ENCODE measurements at places on chromosomes 7 and 10. TPM values are rescaled to one million over a fixed set of nuclear protein-coding genes. Genes with fewer than 3 reads are reported as not detected.

- DNase-seq: no peak
- no peaks in the 10 kb centered on the region for H3K27me3 ChIP-seq
- H3K4me1 ChIP-seq: no peaks in the 10 kb centered on the region
- no peak overlapping the region for H3K4me3 ChIP-seq
These were observed 1167.7 kb downstream of the XPNPEP1 start for GRCh38 chr10:108755646-108756045.

DNA sequence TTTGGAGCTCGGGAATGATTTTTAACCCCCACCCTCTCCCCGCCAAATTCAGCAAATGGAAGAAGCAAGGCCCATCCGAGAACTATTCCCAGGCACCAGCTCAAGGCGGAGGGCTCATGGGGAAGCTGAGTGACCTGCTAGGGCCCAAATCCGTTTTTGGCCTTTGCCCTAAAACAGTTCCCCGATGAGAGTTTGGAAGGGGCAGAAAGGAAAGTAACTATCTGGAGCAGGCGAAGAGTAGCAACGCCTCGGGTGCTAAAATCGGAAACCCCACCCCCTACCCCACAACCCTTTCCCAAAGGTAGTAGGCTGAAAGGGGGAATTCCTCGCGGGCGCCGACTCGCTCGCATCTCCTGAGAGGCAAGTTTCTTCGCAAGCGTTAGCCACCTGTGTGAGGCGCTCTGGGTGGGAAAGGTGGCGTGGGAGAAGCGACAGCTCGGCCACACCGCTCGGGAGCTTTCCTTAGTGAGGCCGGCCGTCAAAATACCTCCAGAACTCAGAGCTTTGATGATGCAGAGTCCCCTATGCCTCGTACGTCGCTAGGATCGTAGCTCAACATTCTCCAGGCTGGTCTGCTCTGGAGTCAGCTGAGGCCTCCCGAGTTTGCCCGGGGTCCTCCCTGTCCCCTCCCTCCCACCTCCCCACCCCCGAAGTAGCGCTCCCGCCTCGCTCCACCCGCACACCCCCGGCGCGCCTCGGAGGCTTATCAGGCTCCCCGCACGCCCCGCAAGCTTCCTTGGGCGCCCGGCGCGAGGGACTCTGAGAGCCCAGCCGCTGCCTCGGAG, 642 bp upstream of the PRKG1 start:
- peak; percentile 63 for DNase-seq
- H3K27ac ChIP-seq: no peak overlapping the region
- no peaks in the 10 kb centered on the region for H3K36me3 ChIP-seq
- no peaks in the 10 kb centered on the region for H3K27me3 ChIP-seq
- H3K4me3 ChIP-seq: peak overlapping the region; percentile 94
- peaks cover 6% of the 10 kb centered on the region for H3K4me1 ChIP-seq

The GIMAP7 gene
- not detected for total RNA-seq

The FAM237B gene
- total RNA-seq: not detected

The ZNF117 gene
- 11.6 TPM for total RNA-seq

GRCh38 chr7:123741940-123742339, 6.9 kb downstream of the WASL start:
- no peaks in the 10 kb centered on the region for H3K27me3 ChIP-seq
- no peak for DNase-seq
- peaks cover 4% of the 10 kb centered on the region for H3K4me1 ChIP-seq
- no peak overlapping the region for H3K27ac ChIP-seq
- no peak overlapping the region for H3K4me3 ChIP-seq
- no peaks in the 10 kb centered on the region for H3K36me3 ChIP-seq

DNA sequence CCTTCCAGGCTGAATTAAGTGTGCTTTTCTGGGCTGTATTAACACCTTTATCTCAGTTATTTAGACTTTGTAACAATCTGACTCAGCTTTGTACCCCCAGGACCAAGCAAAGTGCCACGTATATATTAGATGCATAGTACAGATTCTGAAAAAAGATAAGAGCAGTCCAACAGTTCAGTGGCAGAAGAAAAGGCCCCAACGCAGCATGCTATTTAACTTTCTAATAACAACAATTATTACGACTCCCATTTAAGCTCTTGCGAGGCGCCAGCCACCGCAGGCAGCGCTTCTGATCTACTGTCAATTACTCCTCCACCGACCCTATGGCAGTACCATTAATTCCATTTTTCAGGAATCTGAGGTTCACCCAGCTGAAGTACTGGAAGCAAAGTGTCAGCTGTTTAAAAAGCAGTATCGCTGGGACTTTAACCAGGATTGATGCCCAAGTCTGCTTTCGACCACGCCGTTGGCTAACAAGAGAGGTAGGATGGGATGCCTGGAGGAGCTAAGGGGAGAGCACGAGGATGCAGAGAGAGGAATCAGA, 638 bp downstream of the LIPA start:
- no peak for DNase-seq
- H3K4me1 ChIP-seq: no peaks in the 10 kb centered on the region
- no peak overlapping the region for H3K27ac ChIP-seq
- H3K36me3 ChIP-seq: peaks cover 2% of the 10 kb centered on the region

DNA sequence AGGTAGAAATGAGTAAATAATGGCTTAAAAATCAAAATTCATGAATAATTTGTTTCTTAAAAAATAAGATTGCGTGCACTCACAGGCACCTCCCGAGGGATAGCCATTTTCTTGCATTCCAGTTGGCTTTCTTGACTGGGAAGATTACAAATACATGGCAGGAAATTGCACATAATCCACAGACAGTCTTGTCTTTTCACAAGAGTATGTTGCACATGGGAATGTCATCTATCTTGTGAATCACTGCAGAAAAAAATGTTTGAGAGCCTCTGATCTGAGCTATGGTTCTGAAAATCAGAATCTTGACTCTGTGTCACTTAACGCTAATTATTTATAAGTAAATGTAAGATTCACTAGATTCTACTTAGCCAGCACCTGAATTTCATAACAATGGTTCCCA, 74.1 kb upstream of the PRKG1 start:
- H3K4me1 ChIP-seq: no peaks in the 10 kb centered on the region
- no peak overlapping the region for H3K4me3 ChIP-seq
- no peak for DNase-seq
- H3K36me3 ChIP-seq: no peaks in the 10 kb centered on the region
- no peak overlapping the region for H3K27ac ChIP-seq

DNA sequence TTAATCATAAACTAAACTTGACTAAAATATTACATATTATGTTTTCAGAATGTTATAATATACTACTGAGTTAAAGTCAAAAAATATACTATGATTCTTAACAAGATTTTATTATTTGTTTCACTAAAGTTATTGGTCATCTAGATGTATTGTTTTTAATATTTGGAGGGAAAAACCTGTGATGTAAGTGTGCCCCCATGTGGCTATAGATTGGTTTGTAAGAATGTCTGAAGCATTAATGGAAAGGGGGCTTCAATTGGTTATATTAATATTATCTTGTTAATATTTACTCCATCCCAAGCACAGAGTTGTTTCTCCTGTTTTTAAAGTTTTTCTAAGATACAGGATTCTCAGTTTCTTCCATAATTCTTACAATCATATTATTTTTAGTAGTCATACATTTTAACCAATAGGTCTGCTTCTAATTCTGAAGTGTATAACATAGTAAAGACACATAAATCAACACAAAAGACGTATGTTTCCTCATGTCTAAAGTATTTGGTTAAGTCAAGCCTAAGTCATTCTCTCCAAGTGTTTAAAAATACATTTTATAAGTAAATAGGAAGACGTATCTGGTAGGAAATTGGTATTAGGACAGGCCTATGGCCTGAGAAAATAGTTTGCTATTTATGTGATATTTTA, 58.0 kb downstream of the GNAT3 start:
- no peaks in the 10 kb centered on the region for H3K36me3 ChIP-seq
- H3K27ac ChIP-seq: no peak overlapping the region
- no peak overlapping the region for H3K4me3 ChIP-seq
- H3K27me3 ChIP-seq: no peaks in the 10 kb centered on the region
- H3K4me1 ChIP-seq: no peaks in the 10 kb centered on the region

- no peak overlapping the region for H3K4me3 ChIP-seq
- no peak for DNase-seq
- H3K27ac ChIP-seq: no peak overlapping the region
- H3K36me3 ChIP-seq: peaks cover 45% of the 10 kb centered on the region
- no peaks in the 10 kb centered on the region for H3K27me3 ChIP-seq
- H3K4me1 ChIP-seq: no peaks in the 10 kb centered on the region
These were observed 26.0 kb upstream of the BTBD16 start for GRCh38 chr10:122245136-122245535.

DNA sequence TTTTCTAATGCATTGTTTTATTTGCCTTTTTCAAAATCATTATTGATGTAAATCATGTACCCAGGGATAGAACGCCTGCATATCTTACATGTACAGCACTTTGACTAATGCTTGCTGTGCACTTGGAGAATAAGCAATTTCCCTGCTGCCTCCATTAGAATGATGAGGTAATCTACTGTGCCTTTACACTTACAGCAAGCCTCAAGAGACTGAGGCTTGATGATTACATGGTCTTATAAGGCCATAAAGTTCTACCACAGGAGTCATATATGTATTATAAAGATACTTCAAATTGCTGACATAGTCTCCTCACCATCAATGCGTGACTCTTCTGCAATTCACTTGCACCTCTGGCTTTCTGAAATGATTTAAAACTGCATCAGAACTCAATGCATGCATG, 328.6 kb upstream of the HGF start:
- no peak overlapping the region for H3K4me3 ChIP-seq
- no peak overlapping the region for H3K27ac ChIP-seq
- no peaks in the 10 kb centered on the region for H3K4me1 ChIP-seq
- no peaks in the 10 kb centered on the region for H3K27me3 ChIP-seq
- no peak for DNase-seq
- H3K36me3 ChIP-seq: 0 out of 2 replicates have a peak, but pooled peaks cover 3% of the 10 kb centered on the region

DNA sequence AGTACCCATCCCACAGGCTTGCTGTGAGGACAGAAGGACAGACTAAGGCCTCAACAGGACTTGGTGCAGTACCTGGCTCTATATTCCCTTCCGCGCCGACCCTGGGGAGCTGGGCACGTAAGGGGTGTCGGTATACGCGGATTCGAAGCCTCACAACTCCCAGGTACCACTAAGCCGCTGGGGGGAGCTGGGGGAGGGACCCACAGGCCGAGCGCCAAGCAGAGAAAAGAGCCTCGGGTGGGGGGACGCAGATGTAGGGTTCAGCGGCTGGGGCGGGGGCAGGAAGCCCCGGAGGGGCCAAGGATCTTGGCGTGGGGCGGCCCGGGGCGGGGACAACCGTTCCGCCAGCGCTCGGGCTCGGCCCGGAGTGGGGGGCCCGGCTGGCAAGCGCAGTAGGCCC, 126.4 kb upstream of the ZNF746 start:
- H3K27me3 ChIP-seq: no peaks in the 10 kb centered on the region
- peak overlapping the region; percentile 90 for H3K4me3 ChIP-seq
- DNase-seq: no peak
- no peak overlapping the region for H3K27ac ChIP-seq

The ATG9B gene
- total RNA-seq: 2.0 TPM

DNA sequence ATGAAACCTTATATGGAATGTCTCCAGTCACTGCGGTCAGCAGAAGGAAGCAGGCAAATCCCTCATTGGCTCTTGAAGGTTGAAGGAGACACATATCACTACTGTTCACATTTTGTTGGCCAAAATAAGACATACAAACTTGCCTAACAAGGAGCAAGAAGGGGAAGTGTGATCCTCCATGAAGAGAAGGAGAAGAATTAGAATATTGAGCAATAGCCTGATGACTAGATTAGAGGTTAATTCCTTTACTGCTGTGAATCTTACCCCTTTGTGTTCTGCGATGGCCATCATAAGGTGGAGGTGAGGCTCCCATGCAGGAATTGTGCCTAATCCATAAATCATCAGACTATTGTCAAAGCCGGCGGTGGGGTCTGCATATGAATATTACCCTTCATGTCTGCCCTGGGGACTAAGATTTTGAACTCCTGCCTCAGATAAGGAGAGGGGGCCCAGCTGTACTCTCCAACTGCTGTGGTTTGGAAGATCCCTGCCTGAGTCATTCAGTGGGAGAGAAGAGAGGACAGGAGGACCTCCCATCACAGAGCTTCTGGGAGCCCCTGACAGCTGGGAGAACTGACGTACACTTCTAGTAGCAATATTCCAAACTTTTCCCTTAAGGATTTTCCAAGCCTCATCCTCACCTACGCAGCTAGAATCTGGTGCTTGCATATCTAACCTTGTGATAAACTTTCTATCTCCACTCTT, 398.5 kb downstream of the REEP3 start:
- no peak for DNase-seq
- no peak overlapping the region for H3K4me3 ChIP-seq
- peaks cover 9% of the 10 kb centered on the region for H3K4me1 ChIP-seq
- H3K36me3 ChIP-seq: no peaks in the 10 kb centered on the region

DNA sequence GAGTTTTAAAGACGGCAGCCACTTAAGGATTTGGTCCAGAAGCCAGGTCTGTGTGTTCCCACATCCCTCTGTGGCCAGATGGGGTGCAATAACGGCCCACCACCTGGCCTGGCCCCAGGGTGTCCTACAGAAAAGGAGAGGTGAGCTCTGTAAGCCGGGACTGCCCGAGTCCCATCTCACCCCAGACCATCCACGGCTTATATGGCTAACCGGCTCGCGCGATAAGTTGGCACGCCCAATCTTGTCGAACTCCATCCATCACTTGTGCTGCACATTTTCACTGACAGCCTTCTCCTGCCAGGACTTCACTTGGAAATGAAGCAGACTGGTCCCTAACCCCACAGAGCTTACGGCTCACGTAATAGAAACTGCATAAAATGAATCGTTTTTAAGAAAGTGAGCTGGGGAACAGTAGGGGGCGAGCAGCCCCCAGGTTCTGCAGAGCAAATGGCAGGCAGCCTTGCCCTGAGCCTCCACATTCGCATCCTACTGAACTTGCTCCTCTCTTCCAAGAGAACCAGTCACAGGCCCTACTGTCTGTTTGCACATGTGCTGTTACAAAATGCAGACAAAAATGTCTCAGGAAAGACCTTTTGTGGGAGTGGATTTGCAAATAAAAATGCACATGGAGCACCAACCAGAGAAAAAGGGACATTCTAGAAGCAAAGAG, 98.2 kb downstream of the TNS3 start:
- H3K27me3 ChIP-seq: peaks cover 32% of the 10 kb centered on the region
- peaks cover 11% of the 10 kb centered on the region for H3K4me1 ChIP-seq
- peaks cover 15% of the 10 kb centered on the region for H3K36me3 ChIP-seq

DNA sequence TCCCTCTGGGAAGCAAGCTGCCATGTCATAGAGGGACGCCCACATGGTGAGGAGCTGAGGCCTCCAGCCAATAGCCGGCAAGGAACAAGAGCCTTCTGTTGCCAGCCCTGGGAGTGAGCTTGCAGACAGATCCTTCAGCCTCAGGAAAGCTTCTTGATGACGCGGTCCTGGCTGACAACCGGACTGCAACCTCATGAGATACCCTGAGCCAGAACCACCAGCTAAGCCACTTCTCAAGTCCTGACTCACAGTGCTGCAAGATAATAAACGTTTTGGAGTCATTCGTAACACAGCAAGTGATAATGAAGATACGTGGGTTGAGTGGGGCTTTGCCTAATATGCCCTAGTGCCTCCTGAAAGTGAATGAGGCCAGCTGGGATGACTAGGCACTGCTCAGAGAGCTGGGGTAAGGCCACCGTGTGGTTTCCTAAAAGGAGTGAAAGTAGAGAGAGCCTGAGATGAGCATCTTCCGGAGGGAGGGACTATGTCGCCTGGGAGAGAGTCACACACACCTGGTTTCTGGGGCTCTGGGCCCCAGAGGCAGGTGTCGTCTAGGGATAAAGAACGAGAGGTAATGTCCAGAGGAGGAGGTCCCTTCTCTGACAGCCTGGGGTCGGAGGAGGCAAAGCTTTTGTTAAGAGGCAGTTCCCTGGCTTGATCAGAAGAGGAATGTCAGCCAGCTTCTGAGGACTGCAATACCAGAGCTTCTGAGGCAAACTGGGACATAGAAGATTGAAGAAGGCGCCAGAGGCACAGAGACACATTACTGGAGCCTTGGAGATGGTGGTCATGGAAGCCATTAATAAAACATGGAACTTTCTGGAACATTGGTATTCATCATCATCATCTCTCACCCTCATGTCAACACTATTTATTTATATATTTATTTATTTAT, 53.6 kb downstream of the PYROXD2 start:
- H3K27ac ChIP-seq: no peak overlapping the region
- peak; percentile 88 for DNase-seq
- no peak overlapping the region for H3K4me3 ChIP-seq
- no peaks in the 10 kb centered on the region for H3K27me3 ChIP-seq
- H3K36me3 ChIP-seq: no peaks in the 10 kb centered on the region
